ENCODE measurements at places on chromosomes 5 and 9.

GRCh38 chr9:127835991-127836516, 18.4 kb downstream of the ENG start:
- peak; percentile 83 for DNase-seq

- no peak for DNase-seq
These were observed 3.2 kb downstream of the NEK6 start for GRCh38 chr9:124260769-124261603.

- DNase-seq: no peak
These were observed 55.0 kb downstream of the CD180 start for GRCh38 chr5:67141644-67142043.

- DNase-seq: no peak
These were observed 14.9 kb downstream of the CHD1 start for GRCh38 chr5:98913911-98914310.

- DNase-seq: no peak
These were observed 381.1 kb downstream of the ZNF608 start for GRCh38 chr5:124365361-124365801.

DNA sequence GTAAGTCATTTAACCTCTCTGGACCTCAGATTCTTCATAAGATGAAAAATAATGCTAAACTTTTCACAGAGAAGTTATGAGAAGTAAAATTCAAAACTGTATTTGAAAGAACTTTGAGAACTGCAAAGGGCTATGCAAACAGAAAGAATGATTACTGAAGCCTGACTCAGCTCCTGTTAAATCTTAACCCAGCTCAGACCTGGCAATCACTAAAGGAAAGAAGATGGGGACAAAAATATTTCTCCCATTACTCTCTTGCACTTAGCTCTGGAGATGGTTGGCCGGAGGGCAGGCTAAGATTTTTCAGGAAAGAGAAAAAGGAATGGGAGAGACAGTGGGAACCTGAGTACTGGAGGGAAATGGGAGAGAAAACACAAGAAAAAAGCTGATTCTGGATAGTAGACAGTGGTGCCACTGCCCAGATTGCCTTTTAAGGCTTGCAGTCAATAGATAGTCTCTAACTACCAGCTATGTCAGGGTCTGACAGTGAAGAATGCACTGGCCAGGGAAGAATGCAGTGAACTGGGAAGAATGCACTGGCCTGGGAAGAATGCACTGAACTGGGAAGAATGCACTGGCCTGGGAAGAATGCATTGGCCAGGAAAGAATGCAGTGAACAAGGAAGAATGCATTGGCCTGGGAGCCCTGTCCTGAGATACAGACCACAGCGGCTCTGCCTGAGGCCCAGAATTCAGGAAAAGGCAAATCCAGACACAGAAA, 25.2 kb upstream of the CEMIP2 start:
- no peak for DNase-seq

- no peak for DNase-seq
These were observed 34.3 kb upstream of the TMEM250 start for GRCh38 chr9:136152931-136153330.

- no peak for DNase-seq
These were observed 61.9 kb downstream of the WWC1 start for GRCh38 chr5:168353216-168353957.

DNA sequence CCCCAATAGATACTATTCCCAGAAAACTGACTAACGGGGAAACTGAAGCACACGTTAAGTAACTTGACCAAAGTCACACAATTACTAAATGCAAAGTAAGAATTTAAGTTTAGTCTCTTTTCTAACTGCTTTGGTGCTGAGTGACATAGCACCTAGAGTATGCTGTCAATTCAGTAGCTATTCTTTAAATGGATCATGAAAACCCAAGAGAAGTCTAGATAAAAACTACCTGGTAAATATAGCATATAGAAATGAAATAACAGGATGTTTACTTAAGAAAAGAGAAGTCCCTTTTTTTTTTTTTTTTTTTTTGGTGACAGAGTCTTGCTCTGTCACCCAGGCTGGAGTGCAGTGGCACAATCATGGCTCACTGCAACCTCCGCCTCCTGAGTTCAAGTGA, 129.2 kb downstream of the PDE4D start:
- no peak for DNase-seq

DNA sequence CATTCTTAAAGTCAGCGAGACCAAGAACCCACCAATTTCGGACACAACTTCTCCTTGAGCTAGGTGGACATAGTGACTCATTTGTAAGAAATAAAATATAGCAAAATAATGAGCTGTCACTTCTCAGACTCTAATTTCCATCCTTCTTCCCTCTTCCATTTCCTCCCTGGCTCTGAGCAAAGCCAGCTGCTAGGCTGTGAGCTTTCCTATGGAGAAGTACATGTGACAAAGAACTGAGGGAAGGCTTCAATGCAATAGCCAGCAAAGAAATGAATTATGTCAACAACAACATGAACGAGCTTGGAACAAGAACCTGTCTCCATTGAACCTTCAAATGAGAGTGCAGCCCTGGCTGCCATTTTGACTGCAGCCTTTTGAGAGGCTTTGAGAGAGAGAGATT, 25.9 kb upstream of the SELENOP start:
- no peak for DNase-seq

DNA sequence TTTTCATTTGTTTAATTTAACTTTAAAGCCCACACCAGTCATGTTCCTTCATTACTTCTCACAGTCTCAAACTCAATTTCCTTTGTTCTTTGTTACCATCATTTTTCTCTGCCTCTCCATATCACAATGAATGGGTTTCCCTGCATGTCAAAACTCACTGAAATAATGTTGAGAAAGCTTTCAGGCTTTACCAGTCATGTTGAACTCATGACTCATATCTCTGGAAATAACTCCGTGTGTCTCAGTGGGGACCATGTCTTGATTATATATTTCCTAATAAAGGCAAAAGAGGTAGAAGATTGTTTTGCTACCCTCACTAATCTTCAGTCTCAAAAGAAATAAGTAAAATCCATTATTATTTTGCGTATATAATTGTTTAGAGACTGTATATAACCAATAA, 231.2 kb downstream of the CHSY3 start:
- peak; percentile 77 for DNase-seq

DNA sequence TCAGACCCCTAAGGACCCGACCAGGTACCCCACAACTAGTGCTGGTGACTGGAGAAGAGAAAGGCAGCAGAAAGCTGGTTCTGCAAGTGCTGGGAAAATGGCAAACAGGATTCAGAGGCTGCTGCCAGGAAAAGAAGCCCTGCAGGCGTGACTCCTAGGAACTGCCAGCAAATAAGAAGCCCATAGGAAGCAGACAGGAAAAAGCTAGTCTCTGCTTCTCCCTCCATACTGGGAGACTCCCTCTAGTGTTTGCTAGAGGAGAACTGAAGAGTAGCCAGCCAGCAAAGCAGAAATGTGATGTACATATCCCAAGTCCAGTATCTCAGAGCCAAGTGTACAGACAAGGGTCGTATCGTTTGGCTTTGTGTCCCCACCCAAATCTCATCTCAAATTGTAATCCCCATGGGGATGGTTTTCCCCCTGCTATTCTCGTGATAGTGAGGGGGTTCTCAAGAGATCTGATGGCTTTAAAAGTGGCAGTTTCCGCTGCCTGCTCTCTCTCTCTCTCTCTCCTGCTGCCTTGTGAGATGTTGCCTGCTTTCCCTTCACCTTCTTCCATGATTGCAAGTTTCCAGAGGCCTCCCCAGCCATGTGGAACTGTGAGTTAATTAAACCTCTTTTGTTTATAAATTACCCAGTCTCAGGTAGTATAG, 38.1 kb upstream of the TUSC1 start:
- DNase-seq: peak; percentile 78

GRCh38 chr9:36163049-36163785, 6.0 kb upstream of the CCIN start:
- DNase-seq: no peak

All from stromal cell of bone marrow (primary cell).